ENCODE measurements at places on chromosomes 2 and 18.

DNA sequence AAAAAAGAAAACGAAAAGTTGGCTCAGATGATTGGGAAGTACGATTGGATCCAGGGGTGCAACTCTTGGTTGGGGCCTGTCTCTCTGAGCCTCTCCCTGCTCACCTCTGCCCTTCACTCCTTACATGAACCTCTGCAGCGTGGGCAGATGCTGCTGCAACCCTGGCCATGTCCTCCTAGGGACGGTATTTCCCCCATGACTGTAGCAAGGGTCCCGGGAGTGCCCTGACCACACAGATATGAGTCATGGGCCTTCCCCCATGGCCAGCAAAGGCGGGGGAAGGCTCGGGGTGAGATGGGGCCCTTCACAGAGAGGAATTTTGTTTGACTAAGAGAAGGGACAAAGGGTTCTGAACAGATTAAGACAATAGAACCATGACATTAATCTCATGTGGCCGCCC lies 129.0 kb downstream of the NCK2 start:
- no peak for DNase-seq

DNA sequence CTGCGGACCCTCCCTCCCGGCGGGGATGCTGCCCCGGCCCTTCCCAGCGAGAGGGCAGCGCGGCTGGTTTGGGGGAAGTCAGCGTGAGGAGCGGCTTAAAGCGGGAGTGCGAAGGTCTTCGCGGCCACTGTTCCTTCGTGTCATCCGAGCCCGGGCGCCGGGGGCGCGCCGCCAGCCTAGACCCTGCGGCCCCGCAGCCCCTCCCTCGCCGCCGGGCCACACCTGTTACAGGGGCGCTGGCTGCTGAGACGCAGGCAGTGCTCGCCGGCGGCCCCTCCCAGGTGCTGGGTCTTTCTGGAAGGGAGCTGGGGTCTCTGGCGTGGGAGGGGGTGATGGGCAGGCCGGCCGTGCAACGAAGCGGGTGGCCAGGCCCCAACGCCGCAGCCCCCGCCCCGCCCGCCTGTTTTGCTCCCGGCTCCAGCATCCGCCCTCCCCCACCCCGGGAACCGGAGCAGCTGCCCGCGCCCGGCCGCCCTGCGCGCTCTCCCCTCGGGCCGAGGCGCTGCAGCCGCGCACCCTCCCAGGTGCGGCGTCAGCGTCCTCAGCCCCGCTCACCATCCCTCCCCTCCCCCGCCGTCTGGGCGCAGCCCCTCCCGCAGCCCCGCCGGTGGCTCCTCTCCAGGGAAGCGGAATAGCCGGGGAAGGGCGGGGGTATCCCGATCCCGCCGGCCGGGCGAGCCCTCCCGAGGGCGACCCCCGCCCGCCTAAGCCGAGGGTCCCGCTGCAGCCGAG lies 727 bp downstream of the KIF1A start:
- DNase-seq, result no peak

DNA sequence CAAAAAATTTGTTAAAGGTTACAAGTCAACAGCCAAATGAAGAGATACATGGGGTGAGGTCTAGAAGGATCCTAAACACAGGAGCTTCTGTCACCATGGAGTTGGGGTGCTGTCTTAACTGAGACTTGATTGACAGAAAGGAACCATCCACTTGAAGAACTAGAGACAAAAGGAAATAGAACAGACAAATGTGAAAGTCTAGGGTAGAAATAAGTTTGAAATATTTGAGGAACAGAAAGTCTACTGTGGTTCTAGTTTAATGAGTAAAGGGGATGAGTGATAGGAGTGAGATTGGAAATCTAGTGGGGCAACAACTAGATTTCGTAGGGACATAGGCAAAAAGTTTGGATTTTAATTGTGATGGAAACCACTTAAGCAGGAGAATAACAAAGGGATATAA lies 18.7 kb downstream of the RBBP8 start:
- no peak for DNase-seq

- DNase-seq, result no peak
These were observed 75.8 kb downstream of the KCNG2 start for GRCh38 chr18:79873449-79874110.

DNA sequence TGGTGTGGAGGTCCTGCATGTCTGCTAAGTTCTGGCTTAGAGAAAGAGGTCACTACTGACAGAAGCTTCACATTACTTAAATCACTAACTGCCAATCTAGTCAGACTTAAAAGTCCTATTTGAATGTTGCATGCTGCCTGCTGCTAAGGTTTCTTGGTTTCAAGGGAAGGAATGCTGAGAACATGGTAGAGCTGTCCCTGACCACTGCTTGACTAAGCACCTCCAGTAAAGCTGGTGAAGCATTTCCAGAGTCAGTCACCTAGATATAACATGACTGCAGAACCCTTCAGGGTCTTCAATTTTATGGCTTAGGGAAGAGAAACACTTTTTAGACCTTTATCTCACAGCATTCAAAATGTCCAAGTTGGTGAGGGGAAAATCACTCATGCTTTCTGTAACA lies 2178.3 kb upstream of the PIK3C3 start:
- DNase-seq, result no peak

- no peak for DNase-seq
These were observed 92.8 kb downstream of the TRIB2 start for GRCh38 chr2:12809526-12809925.

- DNase-seq, result no peak
These were observed 154.6 kb downstream of the DYM start for GRCh38 chr18:49305688-49306336.

DNA sequence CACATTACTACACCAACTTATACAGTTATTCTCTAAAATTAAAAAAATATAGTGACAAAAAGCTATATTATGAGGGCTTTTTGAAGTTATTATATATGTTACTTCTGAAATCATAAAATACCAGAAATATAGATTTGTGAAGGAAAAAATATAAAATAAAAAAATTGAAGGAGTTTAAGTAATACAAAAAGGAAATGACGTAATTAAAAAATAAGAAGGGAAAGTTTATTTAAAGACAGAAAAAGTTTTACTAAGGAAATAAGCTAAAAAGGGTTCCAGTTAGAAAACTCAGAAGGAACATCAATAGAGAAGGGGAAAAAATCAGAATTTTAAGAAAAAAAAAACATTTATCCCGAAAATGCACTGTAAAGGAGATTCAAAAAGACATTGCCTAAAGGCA lies 697.1 kb downstream of the MBD2 start:
- no peak for DNase-seq

DNA sequence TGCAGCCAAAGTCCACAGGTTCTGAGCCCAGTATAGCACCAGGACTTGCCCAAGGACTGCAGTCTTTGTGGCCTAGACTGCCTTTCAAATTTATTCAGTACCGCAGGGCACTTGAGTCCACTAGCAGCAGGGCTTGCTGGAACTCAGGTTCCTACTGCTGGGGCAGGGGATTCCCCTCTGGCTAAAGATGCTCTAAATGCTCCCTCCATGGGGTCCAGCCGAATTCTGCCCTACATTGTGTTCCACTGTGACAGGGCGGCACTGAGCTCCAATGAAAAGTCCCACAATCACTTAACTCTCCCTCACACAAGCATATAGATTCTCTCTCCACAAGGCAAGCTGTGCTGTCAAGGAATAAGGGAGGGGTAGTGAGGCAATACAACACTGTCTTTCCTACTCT lies 518.1 kb upstream of the VRK2 start:
- DNase-seq, result no peak

DNA sequence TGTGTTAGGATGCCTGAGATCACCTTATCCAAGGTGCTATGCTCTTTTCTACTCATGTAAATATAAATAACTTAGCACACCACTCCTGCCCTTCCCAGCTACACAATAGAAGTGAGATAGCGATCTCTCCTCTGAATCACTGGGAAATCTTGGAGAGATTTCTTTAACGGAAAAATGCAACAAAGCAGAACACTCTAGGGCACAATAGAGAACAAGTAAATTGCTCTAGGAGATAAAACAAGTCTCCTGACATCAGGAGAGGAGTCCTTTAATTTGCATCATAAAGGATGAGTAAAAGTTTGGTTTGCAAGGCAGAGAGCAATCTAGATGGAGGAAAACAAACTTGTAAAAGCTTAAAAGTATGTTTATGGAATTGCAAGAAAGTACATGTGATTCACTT lies 224.1 kb downstream of the PAX3 start:
- DNase-seq, result no peak

DNA sequence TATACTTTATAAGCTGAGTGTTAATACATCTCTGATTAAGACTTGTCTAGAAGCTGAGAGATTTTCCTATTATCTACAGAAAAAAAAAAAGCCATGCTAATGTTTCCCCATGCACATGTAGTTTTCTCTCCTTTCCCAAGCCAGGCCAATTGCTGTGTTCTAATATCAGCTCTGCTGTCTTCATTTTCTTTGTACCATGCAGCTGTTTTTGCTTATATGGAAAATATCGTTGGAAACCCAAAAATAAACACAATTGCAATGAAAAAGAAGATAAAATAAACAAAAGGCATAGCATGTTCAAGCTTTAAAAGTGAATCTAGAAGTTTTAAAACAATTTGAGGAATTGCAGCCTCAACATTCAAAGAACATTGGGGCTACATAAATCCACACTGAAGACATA lies 817.4 kb upstream of the ACVR2A start:
- no peak for DNase-seq

GRCh38 chr2:176461098-176461808 lies 192.0 kb downstream of the MTX2 start:
- DNase-seq, result no peak

DNA sequence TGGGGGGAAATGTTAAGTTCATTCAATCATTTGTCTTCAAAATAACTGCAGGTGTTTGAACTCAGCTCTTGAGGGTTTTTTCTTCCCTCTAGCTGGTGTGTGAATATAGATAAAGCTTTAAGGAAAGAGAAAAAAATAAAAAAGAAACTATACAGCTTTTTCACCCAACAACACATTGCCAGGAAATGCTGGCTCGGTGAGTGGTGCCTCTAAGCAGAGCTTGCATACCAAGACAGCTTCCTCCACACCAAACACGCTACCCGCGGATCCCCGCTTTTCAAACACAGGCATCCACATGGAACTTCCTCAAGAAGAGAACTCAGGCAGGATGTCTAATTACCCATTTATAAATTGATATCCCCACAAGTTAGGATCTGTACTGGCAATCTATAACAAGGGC lies 69.8 kb upstream of the TANK start:
- DNase-seq, result no peak

DNA sequence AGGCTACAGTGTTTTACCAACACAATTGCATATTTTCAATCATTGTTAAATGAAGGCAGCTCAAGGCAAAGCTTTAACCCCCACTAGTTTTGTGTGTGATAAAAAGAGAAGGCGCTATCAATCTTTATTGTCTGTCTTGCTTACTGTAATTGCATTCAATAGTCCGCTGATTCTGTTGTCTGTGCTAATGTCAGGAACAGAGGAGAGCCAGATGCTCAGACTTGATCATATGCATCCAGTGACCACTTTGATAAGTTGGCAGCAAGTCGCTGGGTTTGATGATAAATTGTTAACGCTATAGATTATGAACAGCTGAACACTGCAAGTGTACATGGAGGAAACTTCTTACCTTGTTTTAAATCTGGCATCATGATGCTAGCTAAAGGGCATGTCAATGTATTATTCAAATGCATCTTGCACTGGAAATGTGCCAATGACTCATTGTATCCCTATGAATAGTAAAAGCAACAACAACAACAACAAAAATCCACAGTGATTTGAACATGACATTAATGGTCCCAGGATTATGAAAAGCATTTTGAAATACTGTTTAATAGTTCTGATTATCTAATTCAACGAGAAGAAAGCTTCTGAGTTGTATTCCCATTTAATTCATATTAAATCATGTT lies 423.5 kb upstream of the FANCL start:
- no peak for DNase-seq

- no peak for DNase-seq
These were observed 109.7 kb downstream of the TFCP2L1 start for GRCh38 chr2:121175326-121175725.

- DNase-seq, result no peak
These were observed 202.7 kb downstream of the CYP26B1 start for GRCh38 chr2:71944806-71945602.

DNA sequence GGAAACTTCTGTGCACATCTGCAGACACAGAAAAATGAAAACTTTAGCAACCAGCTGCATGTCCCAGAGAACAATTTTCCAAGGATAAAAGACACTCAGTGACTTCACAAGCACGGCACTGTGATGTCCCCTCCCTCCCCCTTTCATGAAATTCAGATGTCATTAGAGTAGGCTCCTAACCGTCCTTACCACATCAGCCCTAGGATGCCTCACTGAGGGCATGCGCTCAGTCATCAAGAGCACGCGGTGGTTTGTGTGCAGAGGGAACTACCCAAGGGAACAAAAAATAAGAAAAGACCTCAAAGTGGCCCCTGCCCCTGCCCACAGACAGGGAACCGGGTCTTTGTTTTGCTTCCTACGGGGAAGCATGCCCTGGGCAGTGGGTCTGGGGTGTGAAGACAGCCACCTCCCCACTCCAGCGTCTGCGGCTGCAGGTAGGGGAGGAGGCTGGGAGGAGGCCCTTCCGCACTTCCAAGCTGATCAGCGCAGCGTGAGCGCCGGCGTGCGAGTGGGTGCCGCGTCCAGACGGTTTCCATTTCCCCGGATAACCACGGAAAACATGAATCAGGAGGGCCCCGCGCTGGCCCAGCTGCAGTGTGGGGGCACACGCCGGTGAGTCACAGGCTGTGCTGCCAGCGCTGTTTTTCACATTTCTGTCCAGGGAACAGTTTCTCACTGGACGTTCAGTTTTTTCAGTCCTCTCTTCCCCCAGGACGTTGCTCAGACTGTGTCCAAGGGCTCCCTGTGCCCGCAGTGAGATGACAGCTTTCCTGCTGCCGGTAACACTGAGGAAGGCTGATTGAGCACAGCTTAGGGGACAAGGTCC lies 70.6 kb downstream of the COPS8 start:
- DNase-seq, result no peak

- no peak for DNase-seq
These were observed 52.3 kb downstream of the HIBCH start for GRCh38 chr2:190267302-190267701.

- no peak for DNase-seq
These were observed 283.3 kb upstream of the NETO1 start for GRCh38 chr18:73151086-73151485.

GRCh38 chr2:68187329-68187728 lies 29.6 kb downstream of the PNO1 start:
- DNase-seq, result no peak

DNA sequence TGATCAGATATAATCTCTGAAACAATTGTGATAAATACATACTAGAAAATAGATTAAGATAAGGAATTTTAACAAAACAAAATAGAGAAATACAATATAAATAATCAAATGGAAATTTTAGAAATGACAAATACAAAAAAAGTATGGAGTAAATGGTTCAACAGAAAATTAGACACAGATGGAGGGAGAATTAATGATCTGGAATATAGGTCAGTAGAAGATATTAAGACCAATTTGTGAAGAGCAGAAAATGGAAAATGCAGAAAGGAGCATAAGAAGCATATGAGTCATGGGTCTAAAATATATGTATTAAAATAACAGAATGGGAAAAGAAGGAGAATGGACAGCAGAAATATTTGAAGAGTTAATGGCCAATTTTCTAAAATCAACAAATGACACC lies 44.4 kb downstream of the FHOD3 start:
- no peak for DNase-seq

- no peak for DNase-seq
These were observed 760 bp upstream of the CNOT11 start for GRCh38 chr2:101251844-101252407.

All from liver (tissue), 10 donors.